ENCODE measurements at places on chromosomes 11 and 22. TPM values are rescaled to one million over a fixed set of nuclear protein-coding genes. Genes with fewer than 3 reads are reported as not detected.

Gene ZDHHC8
- total RNA-seq: 8.4 TPM

Gene SLC2A11
- 4.2 TPM for total RNA-seq

Gene MARK2
- total RNA-seq: 16.9 TPM

Gene GNAZ
- 1.8 TPM for total RNA-seq

Gene FOSL1
- 10.6 TPM for total RNA-seq

Gene ASCL2
- 1.7 TPM for total RNA-seq

All from skin of body (tissue), 3 donors.